A549 treated with Mapracorat at 1 μM for 4 hours (cell line): ENCODE measurements at places on chromosomes 12 and 14. TPM values are rescaled to one million over a fixed set of nuclear protein-coding genes. Genes with fewer than 3 reads are reported as not detected.

Gene BDKRB2
- 1.00 to 1.3 TPM (median 1.2 TPM) in 5 replicates for total RNA-seq

Gene DLGAP5
- 24.7 to 33.0 TPM (median 30.9 TPM) in 5 replicates for total RNA-seq

Gene STON2
- 1.3 to 1.8 TPM (median 1.5 TPM) in 5 replicates for total RNA-seq

Gene SLC2A14
- total RNA-seq: 0.07 to 0.36 TPM (median 0.14 TPM) in 5 replicates

Gene CLEC12A
- total RNA-seq: not detected in 5 replicates

Gene KRT7
- total RNA-seq: 4,849 to 5,975 TPM (median 5,509 TPM) in 5 replicates

Gene OTUB2
- total RNA-seq: 2.5 to 3.6 TPM (median 3.0 TPM) in 5 replicates

Gene GTF2A1
- total RNA-seq: 10.7 to 15.4 TPM (median 12.9 TPM) in 5 replicates

Gene TMEM119
- total RNA-seq: 0.06 to 0.12 TPM in 2 of 5 replicates, not detected in the others

Gene CYP27B1
- total RNA-seq: 1.5 to 2.8 TPM (median 1.7 TPM) in 5 replicates

Gene OASL
- 2.5 to 4.1 TPM (median 3.3 TPM) in 5 replicates for total RNA-seq

Gene GPRC5A
- 222 to 371 TPM (median 313 TPM) in 5 replicates for total RNA-seq

Gene SDSL
- 20.4 to 30.6 TPM (median 27.8 TPM) in 5 replicates for total RNA-seq

Gene BEGAIN
- 5.9 to 9.6 TPM (median 7.4 TPM) in 5 replicates for total RNA-seq

Gene SLC10A1
- total RNA-seq: not detected in 5 replicates

Gene UNG
- total RNA-seq: 84.7 to 90.1 TPM (median 86.5 TPM) in 5 replicates

Gene SOAT2
- total RNA-seq: 0.14 to 0.28 TPM (median 0.23 TPM) in 5 replicates

Gene RPL10L
- total RNA-seq: not detected in 5 replicates

Gene DENR
- 50.2 to 58.0 TPM (median 54.6 TPM) in 5 replicates for total RNA-seq

Gene FIGNL2
- 0.20 to 0.46 TPM (median 0.23 TPM) in 5 replicates for total RNA-seq

Gene FGF6
- total RNA-seq: not detected in 5 replicates

Gene TMEM132C
- not detected in 5 replicates for total RNA-seq

Gene DPPA3
- total RNA-seq: not detected in 5 replicates

Gene LALBA
- total RNA-seq: not detected in 5 replicates

Gene GPHB5
- total RNA-seq: not detected in 5 replicates

Gene KCNC2
- not detected in 5 replicates for total RNA-seq

Gene WSCD2
- total RNA-seq: not detected in 5 replicates

Gene ACIN1
- 89.4 to 101 TPM (median 95.3 TPM) in 5 replicates for total RNA-seq

Gene SIX6
- total RNA-seq: not detected in 5 replicates

Gene CHGA
- total RNA-seq: 1.0 to 2.0 TPM (median 1.6 TPM) in 5 replicates

Gene TAS2R7
- not detected in 5 replicates for total RNA-seq

Gene WNT1
- not detected in 5 replicates for total RNA-seq

Gene PIANP
- 0.64 to 1.0 TPM (median 0.73 TPM) in 5 replicates for total RNA-seq

Gene CABP1
- total RNA-seq: 0.14 to 0.33 TPM (median 0.22 TPM) in 5 replicates

Gene C12orf75
- total RNA-seq: 112 to 145 TPM (median 135 TPM) in 5 replicates

Gene CCDC198
- total RNA-seq: 1.7 to 3.3 TPM (median 2.3 TPM) in 5 replicates

Gene KRT77
- not detected in 5 replicates for total RNA-seq

Gene PLCZ1
- total RNA-seq: not detected in 5 replicates

Gene ABCD2
- total RNA-seq: not detected in 5 replicates

Gene SLC25A29
- total RNA-seq: 7.0 to 11.9 TPM (median 10.5 TPM) in 5 replicates

Gene OTOGL
- not detected in 5 replicates for total RNA-seq

Gene TAS2R10
- total RNA-seq: 0.22 TPM in 1 of 5 replicates, not detected in the others

Gene TGFB3
- 0.43 to 0.94 TPM (median 0.65 TPM) in 5 replicates for total RNA-seq

Gene PTGER2
- total RNA-seq: 2.3 to 3.7 TPM (median 3.5 TPM) in 5 replicates

Gene TROAP
- 76.5 to 121 TPM (median 80.2 TPM) in 5 replicates for total RNA-seq
